ENCODE measurements at places on chromosomes 12 and 14. TPM values are rescaled to one million over a fixed set of nuclear protein-coding genes. Genes with fewer than 3 reads are reported as not detected.
A peak's percentile ranks its signal among the peaks of the same experiment; 100 is the strongest.

DNA sequence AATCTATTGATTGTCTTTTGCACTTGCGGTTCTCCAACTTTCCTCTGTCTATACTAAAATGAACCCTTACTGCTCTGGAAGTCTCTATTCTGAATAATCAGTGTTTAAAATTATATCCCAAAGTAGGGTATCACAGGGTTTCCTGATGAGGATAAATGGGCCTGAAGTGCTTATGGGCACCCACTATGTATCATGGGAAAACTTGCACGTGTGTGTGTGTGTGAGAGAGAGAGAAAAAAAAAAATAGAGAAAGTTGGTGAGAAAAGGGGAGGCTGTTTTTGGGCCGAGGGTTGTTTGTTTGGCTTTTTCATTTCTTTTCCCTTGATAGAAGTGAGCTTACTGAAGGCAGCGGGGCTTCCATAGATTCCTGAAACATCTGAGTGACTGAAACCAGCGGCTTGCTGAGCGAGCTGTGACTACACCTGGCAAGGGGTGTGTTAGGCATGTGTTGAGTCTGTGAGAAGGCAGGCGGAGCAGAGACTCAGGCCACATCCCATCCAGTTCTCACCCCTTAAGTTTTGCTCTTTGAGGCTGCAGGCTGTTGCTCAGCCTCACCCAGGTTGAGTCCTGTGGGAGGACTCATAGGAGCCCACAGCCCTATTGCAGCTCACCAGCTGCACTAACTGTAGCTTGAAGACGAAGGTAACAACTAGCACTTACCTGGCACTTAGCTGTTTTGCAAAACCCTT lies 17.2 kb downstream of the PPFIBP1 start:
- DNase-seq = no peak

The SLC25A47 gene
- not detected for total RNA-seq

GRCh38 chr12:114625294-114625851 lies 58.6 kb downstream of the TBX3 start:
- peak; percentile 81 for DNase-seq

- DNase-seq = no peak
These were observed 188.0 kb downstream of the TTC8 start for GRCh38 chr14:89012282-89013097.

GRCh38 chr14:100871234-100872186 lies 32.0 kb downstream of the RTL1 start:
- DNase-seq = peak; percentile 3

DNA sequence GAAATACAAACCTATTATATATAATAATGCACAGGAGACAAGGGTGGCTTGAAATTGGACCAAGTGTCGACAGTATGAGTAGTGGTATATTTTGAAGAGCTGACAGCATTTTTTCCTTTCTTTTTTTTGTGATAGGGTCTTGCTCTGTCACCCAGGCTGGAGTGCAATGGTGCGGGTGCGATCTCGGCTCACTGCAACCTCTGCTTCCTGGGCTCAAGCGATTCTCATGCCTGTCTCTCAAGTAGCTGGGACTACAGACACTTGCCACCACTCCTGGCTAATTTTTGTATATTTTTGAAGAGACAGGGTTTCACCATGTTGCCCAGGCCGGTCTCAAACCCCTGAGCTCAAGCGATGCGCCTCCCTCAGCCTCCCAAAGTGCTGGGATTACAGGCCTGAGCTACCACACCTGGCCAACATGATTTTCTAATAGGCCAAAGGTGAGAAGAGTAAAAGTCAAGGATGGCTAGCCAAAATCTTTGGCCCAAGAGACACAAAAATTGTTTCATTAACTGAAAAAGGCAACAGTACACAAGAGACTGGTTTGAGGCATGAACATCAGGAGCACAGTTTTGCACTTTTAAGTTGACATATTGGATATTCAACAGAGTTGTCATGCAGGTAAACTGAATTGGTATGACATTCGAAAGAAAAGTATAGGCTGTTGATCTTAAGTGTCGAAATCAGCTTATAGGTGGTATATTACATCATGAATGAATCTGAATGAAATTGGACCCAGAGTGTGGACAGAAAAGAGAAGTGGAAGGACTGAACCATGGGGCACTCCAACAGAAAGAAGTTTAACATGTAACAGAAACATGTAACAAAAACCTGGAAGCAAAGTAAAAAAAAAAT lies 12.5 kb downstream of the HNRNPC start:
- no peak for DNase-seq

The PTPN21 gene
- total RNA-seq = 63.0 TPM

The B3GNT4 gene
- total RNA-seq = 1.8 TPM

Data from glutamatergic neuron (in vitro differentiated cells).